ENCODE measurements at places on chromosomes 7 and 10. TPM values are rescaled to one million over a fixed set of nuclear protein-coding genes. Genes with fewer than 3 reads are reported as not detected.

The MMRN2 gene
- 1.4 TPM for total RNA-seq

The EPO gene
- 0.44 TPM for total RNA-seq

The C10orf143 gene
- total RNA-seq, result 0.94 TPM

The OGDHL gene
- 21.9 TPM for total RNA-seq

The FOXI2 gene
- total RNA-seq, result 0.29 TPM

The OR6V1 gene
- total RNA-seq, result not detected

The TMEM229A gene
- 0.46 TPM for total RNA-seq

The PRR15 gene
- 15.1 TPM for total RNA-seq

The SLC13A1 gene
- total RNA-seq, result not detected

The CYP2E1 gene
- total RNA-seq, result 0.13 TPM

The AKR1C4 gene
- not detected for total RNA-seq

The AKR1B15 gene
- not detected for total RNA-seq

The SRGN gene
- not detected for total RNA-seq

The SEMA3D gene
- 5.4 TPM for total RNA-seq

The POMZP3 gene
- total RNA-seq, result 8.5 TPM

The CPA2 gene
- total RNA-seq, result 0.29 TPM

The FXYD4 gene
- total RNA-seq, result not detected

The NUB1 gene
- 45.8 TPM for total RNA-seq

The NRBF2 gene
- 30.1 TPM for total RNA-seq

The CPXM2 gene
- total RNA-seq, result 1.9 TPM

The MYH16 gene
- not detected for total RNA-seq

The ANKRD61 gene
- not detected for total RNA-seq

The MYO1G gene
- 0.55 TPM for total RNA-seq

The GPR37 gene
- total RNA-seq, result 1.6 TPM

All from H9 (cell line).